ENCODE measurements at places on chromosomes 7 and 10.

DNA sequence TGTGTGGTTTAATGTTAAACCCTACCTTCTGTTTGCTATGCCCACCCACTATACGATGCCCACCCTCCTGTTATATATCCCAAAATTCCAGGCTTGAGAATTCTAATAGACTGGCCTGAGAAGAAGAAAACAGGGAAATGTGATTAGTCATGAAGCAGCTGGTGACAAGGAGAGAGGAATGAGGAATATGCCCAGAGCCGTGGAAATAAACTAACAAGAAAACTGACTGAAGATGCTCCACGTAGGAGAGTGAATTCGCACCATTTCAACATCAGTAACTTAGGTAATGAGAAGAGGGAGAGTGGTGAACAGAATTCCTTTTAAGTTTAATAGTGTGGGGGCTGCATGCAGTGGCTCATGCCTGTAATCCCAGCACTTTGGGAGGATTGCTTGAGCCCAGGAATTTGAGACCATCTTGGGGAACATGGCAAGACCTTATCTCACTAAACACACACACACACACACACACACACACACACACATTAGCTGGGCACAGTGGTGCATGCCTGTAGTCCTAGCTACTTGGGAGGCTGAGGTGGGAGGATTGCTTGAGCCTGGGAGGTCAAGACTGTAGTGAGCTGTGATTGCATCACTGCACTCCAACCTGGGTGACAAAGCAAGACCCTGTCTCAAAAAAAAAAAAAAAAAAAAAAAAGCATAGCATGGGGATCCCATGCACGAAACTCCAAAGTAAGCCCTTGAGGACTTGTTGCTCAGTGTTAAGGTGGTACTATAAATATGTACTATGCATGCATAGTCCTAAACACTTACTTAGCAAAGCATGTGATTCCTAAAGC is 16.1 kb upstream of the SYPL1 start:
- DNase-seq, result no peak

GRCh38 chr7:37820708-37821468 is 27.5 kb upstream of the NME8 start:
- DNase-seq, result no peak

- DNase-seq, result no peak
These were observed 16.6 kb downstream of the DENND2A start for GRCh38 chr7:140623980-140624379.

- DNase-seq, result no peak
These were observed 7.1 kb downstream of the ZNF511 start for GRCh38 chr10:133315847-133316246.

DNA sequence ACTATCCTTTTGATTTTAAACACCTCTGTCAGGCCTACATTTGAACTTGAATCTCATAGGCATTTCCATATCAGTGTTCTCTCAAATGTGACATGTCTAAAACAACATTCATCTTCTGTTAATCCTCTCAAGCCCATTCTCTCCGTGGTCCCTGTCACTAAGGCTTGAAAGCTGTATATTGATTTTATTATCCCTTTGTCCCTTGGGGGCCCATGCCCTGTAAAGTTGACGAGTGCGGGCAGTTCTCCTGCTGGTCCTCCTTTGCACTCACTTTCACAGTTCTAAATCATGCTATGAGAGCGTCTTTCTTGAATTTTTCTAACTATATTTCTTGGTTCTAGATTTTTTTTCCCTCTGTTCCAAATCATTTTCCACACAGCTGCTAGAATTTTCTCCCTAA is 27.3 kb downstream of the GALNT11 start:
- no peak for DNase-seq

GRCh38 chr7:90726623-90727022 is 130.5 kb downstream of the CDK14 start:
- DNase-seq, result no peak

GRCh38 chr7:69105981-69106380 is 492.3 kb upstream of the AUTS2 start:
- no peak for DNase-seq

DNA sequence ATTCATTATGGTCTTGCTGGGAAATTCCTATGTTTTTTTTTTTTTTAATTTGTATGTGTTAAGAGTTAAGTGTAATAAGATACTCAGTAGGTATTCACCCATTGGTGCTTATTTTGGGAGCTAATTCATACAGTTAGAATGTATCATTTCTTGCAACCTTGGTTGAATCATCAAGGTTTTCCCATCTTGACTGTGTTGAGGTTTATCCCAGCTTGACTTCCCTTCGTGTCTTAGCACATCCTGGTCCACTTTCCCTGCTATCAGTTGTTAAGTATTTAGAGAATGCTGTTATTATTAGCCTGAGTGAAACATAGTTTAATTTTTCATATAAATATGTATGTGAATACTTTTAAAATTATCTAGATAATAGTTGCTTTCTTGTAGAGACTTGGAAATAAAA is 20.8 kb downstream of the RALA start:
- DNase-seq, result no peak

- DNase-seq, result no peak
These were observed 1260.3 kb downstream of the XPNPEP1 start for GRCh38 chr10:108662975-108663374.

GRCh38 chr10:100697070-100697469 is 48.3 kb upstream of the PAX2 start:
- DNase-seq, result no peak

- DNase-seq, result no peak
These were observed 30.8 kb upstream of the PDCD4 start for GRCh38 chr10:110840923-110841428.

GRCh38 chr10:71217266-71218045 is 5.1 kb downstream of the UNC5B start:
- peak; percentile 59 for DNase-seq

DNA sequence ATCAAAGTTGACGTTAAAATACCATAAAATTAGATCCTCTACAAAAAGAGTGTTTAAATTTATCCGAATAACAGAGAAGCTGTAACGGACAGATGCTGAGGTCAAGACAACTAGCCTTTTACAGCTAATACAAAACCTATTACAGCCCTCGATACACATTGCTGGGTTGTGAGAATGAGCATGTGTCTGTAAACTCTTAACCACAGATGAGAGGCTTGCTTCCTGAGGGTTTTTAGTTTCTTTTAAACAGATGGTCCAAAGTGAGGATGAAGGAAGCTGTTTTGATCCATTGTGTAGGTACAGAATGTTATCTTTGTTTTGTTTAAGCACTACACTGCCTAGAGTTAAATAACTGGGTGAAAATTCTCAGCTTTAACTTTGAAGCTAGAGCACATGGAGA is 578.2 kb downstream of the PARD3 start:
- DNase-seq, result no peak

DNA sequence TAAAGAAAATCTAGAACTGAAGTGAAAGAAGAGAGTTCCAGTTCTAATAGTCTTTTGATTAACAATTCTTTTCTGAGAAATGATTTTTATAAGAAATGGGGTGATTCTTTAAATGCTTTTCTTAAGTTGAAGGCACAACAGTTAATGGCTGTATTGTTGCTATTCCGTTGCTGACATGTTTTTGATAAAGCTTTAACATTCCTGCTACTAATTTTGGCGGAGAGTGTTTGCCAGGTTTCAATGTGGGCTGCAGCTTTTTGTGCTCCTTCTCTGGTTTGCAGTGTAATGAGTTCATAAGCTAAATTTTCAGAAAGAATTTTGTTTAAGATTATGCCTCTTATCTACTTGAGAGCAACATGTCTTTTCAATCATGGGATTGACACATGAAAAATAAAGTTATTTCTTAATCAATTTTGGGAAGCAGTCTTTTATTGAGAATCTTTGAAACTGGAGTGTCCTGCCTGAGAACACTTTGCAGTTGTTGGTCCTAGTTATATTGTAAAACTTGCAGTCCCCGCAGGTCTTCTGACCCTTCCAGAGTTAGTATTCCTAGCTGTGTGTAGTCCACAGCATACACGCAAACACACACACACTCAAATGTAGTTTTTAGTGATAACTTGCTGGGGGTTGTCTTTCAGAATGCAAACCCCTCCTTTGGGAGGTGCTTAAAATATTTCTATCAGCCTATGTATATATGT is 56.7 kb downstream of the COL17A1 start:
- no peak for DNase-seq
